ENCODE measurements at places on chromosomes 3 and 15.

GRCh38 chr3:49021213-49021812 is 608 bp upstream of the NDUFAF3 start:
- peak; percentile 99 for DNase-seq

GRCh38 chr3:134790065-134790464 is 5.0 kb upstream of the EPHB1 start:
- DNase-seq = no peak

DNA sequence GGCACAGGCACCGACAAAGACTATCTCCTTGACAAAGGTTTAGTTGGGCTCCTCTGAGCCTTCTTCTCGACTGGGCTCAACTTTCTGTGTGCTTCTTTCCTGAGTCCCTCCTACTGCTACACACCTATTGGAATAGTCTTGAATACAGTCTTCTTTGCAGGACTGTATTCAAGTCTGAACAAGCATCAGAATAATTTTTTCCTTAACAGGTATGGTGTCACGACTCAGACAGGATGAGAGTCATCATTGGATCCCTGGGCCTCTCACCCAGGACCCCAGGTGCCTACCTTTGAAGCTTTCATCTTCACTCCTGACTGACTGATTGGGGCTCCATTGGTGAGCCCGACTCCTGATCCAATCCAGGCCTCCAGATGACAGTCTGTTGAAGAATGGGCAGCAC is 66.3 kb downstream of the CRYGS start:
- DNase-seq = no peak

- DNase-seq = no peak
Observed at GRCh38 chr3:71180524-71180923, 403.0 kb downstream of the FOXP1 start.

DNA sequence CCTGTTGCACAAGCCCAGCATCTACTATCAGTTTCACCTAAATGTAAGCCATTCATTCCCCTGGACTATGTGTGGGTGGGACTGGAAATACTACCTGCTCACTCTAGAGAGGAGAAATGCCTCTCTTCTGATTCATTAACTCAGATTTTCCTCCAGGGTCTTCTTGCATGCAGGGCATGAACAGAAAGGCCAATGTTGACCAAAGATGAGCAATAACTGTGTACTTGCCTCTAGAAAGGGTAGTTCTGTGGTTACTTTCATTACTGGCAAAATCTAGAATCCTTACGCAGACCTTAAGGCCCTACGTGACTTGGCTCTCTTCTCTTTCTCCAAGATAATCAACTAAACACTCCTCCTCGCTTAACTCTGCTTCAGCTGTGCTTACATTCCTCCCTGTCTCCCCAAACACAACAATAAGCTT is 81.4 kb upstream of the PSMD6 start:
- no peak for DNase-seq

- DNase-seq = no peak
Observed at GRCh38 chr3:177473903-177474302, 276.6 kb upstream of the TBL1XR1 start.

GRCh38 chr3:123429362-123430125 is 19.3 kb downstream of the ADCY5 start:
- no peak for DNase-seq

DNA sequence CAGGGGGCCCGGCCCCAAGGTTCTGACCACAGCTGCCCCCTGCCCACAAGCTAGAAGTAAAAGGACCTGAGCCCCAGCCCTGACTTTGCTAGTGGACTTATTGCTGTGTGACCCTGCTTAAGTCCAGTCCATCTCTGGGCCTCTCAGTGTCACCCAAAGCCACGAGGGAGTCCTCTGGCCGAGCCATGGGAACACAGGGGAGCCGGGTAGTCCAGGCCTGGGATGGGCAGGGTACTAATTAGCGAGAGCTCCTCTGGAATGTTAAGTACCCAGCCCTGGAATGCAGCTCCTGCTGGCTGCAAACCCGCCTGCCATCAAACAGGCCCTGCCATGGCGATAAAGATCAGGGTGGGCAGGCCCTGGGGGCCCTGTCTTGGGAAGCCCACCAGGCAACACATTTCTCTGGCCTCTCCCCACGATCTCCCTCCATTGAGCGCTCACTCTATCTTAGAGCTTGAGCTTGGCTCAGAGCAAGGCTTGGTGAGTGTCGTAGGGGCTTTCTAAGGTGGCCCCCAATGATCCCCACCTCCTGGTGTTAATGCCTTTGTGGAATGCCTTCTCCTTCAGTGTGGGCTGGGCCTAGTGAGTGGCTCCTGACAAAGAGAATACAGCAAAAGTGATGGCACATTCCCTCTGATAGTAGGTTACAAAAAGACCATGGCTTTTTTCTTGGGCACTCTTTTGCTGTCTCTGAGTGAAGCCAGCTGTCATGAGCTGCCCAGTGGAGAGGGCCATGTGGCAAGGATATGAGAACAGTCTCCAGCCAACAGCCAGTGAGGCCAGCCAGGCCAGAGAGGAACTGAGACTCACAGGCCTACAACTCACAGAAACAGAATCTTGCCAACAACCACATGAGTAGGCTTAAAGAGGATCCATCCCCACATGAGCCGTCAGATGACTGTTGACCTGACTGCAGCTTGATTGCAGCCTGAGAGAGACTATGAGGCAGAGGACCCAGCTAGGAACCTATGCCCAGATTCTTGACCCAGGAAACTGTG is 133.1 kb downstream of the SMAD6 start:
- no peak for DNase-seq

DNA sequence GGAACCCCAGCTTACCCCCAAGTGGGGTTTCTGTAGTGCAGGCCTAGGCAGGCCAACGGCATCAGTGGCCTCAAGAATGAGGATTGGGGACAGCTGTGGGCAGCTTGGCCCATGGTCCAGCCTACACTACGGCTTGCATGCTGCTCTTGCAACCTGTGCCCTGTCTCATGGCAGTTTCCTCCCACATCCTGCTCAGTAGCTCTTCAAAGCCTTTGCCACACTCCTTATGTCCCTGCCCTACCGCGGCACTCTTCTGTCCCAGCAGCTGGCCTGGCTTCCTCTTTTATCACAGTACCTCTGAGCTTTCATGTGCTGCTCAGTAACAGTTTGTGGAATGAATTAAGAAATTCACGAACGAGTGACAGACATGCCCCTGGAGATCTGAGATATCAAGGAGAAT is 431.0 kb downstream of the EPHB1 start:
- no peak for DNase-seq

- no peak for DNase-seq
Observed at GRCh38 chr15:43889042-43889441, 62.2 kb downstream of the WDR76 start.

GRCh38 chr15:100018191-100018590 is 285.0 kb upstream of the LYSMD4 start:
- no peak for DNase-seq

DNA sequence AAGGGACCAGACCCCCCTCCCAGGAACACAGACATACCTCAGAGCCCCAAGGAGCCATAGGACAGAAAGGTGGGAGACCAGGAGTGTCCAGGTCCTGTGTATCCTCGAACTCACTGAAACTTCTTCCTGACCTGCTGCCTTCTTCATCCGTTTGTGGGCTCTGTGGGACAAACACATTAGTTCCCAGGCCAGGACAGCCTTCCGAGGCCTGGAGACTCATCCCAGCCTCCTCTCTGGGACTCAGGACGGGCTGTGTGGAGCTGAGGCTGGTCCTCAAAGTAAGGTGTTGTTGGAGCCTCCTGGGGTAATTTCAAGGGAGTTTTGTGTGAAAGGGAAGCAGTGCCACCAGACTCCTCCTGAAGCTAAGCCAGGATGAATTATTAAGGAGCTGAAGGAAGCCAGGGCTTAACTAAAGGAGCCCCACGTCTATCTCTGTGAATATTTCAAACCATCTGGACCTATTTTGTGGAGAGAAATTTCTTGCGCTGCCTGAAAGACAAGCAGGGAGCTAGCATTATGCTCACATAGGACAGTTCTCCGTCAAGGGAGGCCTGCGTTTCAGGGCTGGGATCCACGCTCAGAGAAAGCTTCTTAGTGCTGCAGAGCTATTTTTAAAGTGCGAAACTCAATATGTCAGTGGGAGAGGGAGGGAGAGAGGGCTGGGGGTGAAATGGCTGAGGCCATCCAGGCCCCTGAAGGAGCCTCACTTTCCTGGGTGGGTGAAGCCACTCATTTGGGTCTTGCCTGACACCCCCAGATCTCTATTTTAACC is 29.8 kb upstream of the PLA2G4E start:
- no peak for DNase-seq

DNA sequence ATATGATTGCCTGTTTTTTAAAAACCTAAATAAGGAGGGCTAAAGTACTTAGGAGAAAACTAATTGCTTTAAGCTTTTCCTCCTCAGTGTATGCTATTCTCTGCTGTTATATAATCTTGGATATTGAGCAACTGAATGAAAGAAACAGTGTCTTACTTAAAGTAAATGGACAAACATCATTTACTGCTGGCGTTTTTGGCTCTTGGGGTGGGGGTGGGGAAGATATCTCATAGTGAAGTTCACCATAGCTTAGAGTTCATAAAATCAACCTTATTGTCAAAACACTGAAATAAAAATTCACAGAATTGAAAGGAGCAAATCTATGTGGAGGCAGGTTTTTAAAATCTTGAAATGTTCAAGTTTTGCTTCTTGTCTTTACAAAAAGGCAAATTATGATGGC is 256.4 kb upstream of the SOX2 start:
- DNase-seq = no peak

DNA sequence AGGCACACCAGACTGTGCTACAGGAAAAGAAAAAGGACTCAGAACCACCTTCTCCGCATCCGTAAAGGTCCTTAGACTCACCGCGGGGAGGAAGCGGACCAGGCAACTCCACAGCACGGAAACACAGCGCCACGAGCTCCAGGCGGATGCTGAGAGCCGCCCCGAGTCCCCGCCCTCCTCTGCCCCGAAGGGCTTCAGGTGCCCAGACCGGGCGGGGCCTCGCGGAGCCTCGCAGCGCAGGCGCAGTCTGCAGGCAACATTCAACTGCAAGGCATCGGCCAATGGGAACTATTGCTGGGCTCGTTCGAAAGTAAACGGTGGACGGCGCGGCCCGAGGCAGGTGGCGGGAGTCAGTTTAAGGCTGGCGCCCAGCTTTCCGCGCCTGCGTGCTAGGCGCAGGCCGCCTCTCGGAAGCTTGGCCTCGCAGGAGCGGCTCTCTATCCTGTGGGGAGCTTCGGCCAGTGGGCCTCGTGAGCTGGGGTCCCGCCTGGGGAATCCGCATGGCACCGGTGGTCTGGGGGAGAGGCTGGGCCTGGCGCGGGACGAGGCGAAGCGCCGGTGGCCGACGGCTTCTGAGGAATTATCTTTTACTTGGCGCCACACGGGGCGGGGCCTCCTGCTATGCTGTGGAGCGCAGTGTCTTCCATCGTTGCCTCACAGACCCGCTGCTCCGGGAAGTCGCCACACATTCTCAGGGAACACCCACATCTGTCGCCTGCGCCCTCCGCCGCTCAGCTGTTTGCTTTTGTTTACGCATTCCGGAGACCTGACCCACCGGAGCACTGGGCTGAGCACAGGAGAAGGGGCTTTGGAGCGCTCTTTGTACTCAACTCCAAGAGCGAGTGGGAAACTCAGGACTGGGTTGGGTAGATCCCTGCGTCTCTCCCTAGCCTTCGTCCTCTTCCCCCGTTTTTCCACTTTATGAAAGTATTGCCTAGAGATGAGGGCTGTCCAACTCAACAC is at the start of gene TRIM59:
Gene TRIM59, minus strand, starts transcription at position 151 of the 963 bp plus-strand sequence. CDS start 10,603 bp downstream, outside the sequence.
- DNase-seq = peak; percentile 93

DNA sequence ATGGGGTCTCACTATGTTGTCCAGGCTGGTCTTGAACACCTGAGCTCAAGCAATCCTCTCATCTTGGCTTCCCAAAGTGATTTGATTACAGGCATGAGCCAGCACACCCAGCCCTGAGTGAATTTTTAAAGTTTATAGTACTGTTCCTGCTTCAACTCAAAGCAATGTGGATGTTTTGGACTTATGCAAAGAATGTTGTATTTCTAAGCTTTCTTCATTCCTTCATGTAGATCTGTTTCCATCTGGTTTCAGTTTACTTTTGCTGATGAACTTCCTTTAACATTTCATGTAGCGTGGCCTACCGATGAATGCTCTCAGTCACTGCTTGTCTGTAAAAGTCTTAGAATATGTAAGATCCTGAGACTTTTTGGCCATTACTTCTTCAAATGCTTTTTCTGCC is 23.2 kb downstream of the NRG4 start:
- DNase-seq = no peak

- no peak for DNase-seq
Observed at GRCh38 chr3:5366746-5367145, 179.2 kb downstream of the EDEM1 start.

DNA sequence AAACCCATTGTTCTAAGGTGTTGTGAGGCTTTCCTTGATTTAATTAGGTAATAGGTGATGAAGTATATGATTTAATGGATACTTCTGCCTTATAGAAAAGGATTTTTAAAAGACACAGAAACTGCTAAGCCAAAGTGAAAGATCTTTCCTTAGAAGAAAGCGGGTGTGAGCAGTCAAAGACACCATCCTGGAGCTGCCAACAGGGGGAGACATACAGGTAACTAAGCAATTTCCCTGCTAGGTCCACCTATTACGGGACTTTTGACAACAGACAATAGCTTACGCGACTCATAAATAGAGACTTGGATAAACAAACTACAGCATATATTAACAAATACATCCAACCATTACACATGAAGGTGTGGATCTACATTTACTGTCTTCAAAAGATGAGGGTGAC is 669.5 kb downstream of the SQOR start:
- no peak for DNase-seq

GRCh38 chr15:72379856-72380430 is 4.1 kb upstream of the HEXA start:
- DNase-seq = no peak

DNA sequence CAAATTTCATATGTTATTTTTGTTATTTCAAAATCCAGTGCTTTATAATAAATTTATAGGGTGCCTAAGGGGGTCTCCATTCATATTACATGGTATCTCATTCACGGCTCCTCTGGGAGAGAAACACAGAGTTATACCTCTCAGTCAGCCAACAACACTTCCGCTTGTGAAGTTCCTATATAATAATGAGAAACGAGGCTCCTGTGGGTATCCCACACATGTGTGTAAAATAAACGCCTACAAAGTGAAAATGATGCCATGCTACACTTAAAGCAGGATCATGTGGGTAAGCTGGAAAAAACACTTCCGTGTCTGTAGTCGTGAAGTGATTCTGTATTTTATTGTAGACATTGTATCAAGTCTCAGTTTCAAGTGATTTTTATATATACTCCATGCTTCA is 218.8 kb upstream of the ICE2 start:
- no peak for DNase-seq

- no peak for DNase-seq
Observed at GRCh38 chr3:64992530-64993285, 304.9 kb upstream of the ADAMTS9 start.

- DNase-seq = no peak
Observed at GRCh38 chr15:87267798-87268197, 988.7 kb downstream of the NTRK3 start.

DNA sequence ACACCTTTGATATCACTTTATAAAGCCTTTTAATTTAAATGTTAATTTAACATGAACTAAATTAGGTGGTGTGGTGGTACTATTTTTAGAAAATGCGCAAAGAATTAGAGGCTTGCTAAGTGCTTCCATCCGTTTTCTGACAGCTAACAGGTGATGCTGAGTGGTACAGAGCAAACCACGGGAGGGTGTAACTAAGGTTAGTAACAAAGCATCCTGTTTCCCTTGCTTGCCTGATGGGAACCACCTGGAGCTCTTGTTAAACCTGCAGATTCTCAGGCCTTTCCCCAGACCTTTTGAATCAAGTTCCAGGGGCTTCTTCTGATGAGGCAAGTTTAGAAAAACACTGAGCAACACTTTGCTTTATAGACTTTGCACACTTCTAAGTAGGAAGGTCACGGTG is 101.0 kb downstream of the ATG7 start:
- DNase-seq = no peak

- peak; percentile 20 for DNase-seq
Observed at GRCh38 chr3:149657926-149658743, at the start of gene WWTR1. WWTR1 (minus strand) TSS chr3:149658025; CDS start chr3:149657306, 719 bp downstream.

All from activated CD4-positive, alpha-beta T cell treated with anti-CD3 and anti-CD28 coated beads for 24 hours (primary cell).